ENCODE measurements at places on chromosomes 12 and 14.

GRCh38 chr14:91573894-91574837 is 64.1 kb upstream of the PPP4R3A start:
- DNase-seq = peak; percentile 83

GRCh38 chr14:40414386-40414785 is 982.2 kb upstream of the FBXO33 start:
- no peak for DNase-seq

- peak; percentile 66 for DNase-seq
Measured at GRCh38 chr12:54216797-54217661, 28.2 kb upstream of the SMUG1 start.

DNA sequence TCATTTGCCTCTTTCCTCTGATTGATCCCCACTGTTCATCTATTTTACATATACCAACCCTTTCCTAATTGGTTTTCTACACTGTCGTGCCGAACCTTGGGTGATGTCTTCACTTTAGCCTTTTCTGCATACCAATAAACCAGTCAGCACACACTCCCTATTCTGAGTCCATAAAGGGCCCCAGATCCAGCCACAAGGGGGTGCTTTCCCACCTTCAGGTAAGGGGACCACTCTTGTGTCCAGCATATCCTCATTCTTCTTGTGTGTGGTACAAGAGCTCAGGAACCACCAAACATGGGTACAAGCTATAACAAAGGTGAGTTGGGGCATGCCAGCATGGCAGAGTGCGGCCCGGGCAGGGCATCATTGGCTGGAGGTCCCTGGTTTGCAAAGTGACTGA is 859.8 kb downstream of the FSCB start:
- no peak for DNase-seq

GRCh38 chr12:52213564-52214420 is 19.3 kb upstream of the KRT7 start:
- no peak for DNase-seq

- DNase-seq = no peak
Measured at GRCh38 chr12:10957741-10958140, 18.7 kb upstream of the TAS2R14 start.

DNA sequence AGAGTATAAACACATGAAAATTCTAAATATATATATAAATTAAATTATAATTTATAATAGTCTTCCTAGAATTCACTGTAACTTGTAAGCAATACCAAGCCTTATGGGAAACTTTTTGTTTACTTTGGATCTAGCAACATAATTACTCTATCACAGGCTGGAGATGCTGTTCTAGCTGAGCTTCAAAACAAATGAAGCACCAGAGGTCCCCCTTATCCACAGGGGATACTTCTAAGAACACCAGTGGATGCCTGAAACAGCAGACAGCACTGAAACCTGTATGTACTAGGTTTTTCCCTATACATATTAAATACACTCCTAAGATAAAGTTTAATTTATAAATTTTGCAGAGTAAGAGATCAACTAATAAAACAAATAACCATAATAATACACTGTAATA is 96.6 kb downstream of the CDK17 start:
- no peak for DNase-seq

- no peak for DNase-seq
Measured at GRCh38 chr14:55720796-55721195, 140.8 kb downstream of the KTN1 start.

GRCh38 chr12:92546259-92546634 is 156.5 kb upstream of the PLEKHG7 start:
- DNase-seq = no peak

- no peak for DNase-seq
Measured at GRCh38 chr14:75088566-75089373, 19.3 kb downstream of the ZC2HC1C start.

GRCh38 chr12:105457026-105457425 is 126.5 kb downstream of the C12orf75 start:
- no peak for DNase-seq

DNA sequence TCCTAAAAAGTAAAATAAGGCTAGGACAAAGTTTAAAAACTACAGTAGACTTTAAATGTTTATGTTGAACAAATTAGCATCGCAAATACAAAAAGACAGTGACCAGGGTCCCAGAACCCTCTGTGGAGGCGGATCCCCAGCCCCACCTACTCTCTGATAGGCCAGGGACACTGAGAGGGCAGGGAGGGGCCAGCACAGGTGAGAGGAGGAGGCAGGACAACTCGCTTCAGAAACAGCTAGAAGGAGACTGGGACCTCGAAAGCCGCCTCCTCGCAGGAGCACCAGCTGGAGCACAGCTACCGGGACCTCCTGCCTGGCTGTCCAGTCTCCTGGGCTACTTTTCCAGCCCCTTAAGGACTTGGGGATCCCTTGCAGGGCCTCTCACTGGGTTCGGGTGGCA is 992 bp downstream of the DNAH10 start:
- no peak for DNase-seq

- DNase-seq = no peak
Measured at GRCh38 chr14:51396222-51396815, 156.3 kb downstream of the TMX1 start.

GRCh38 chr12:29737644-29738043 is 46.1 kb downstream of the TMTC1 start:
- no peak for DNase-seq

- peak; percentile 24 for DNase-seq
Measured at GRCh38 chr12:118060301-118061010, 523 bp downstream of the WSB2 start.

Measured in stimulated activated CD8-positive, alpha-beta memory T cell treated with anti-CD3 and anti-CD28 coated beads, Interleukin-12 subunit alpha, Interleukin-12 subunit beta, amount 100 ng/mL, for 4 hours (primary cell).